ENCODE measurements at places on chromosomes 12 and 14.
A peak's percentile ranks its signal among the peaks of the same experiment; 100 is the strongest.

DNA sequence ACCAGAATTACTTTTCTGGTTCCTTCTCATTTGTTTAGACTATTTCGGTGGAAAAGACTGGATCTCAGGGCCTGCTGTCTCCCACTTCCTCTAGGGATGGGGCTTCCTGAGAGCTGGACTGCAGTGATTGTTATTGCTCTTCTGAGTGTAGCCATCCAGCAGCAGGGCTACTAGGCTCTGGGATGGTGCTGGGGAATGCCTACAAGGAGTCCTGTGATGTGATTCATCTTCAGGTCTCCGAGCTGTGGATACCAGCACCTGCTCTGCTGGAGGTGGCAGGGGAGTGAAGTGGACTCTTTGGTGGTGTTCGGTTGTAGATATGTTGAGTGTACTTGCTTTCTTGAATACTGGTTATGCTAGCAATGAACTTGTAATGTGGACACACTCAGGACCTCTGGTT is 42.7 kb downstream of the AEBP2 start:
- no peak for DNase-seq

GRCh38 chr14:50967103-50967502 is 22.8 kb upstream of the PYGL start:
- DNase-seq: no peak

- DNase-seq: no peak
These were observed 1.9 kb upstream of the TSPAN9 start for GRCh38 chr12:3075315-3075714.

DNA sequence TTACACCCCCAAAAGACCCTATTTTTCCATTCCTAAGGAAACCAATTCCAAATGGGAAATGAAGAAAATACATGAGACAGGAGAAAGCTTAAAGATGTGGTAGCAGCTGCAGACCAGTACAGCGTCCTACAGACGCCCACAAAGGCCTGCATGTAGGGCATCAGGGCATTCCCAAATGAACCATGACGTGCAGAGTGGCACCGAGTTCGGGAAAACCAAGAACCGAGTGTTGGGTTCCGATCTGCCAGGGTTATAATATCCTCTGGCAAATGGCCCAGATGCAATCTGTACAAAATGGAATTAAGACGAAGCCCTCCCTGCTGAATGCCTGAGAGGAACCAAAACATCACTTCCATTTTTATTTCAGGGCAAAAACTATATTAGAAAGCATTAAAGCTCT is 34.4 kb upstream of the SELPLG start:
- DNase-seq: no peak

DNA sequence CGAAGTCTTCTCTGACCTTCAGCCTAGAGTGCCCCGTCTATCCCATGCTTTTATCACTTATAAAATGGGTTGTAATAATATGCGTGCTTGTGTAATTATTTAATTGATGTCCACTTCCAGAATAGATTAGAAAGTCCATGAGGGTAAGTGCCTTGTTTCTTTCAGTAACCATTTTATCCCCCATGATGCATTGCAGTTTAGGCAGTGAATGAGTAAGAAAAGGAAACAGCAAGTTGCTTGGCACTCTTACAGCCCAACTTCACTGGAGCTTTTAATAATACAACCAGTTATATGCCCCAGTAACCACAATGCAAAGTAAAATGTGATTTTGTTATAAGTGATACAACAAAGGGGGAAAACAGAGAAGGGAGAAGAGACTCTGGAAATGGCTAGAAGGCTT is 287.3 kb downstream of the MED13L start:
- no peak for DNase-seq

DNA sequence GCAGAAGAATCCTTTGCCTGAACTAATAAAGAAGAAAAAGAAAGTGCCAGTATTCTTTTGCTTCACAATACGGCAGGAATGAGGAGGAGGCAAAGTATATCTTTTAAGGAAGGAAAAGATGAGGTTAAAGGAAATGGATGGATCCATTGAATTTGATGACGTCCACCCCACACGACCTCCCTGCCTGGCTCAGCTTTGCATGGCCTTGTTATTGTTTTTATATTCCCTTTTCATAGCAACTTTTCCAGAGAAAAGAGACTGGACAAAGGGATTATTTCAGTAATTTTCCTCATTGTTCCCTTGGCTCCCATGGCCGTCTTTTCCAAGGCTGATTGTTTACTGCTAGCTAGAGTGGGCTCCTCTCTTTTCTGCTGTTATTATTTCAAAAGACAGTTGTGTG is 123.2 kb upstream of the SEL1L start:
- no peak for DNase-seq

GRCh38 chr12:130537051-130537450 is 179.0 kb downstream of the RIMBP2 start:
- DNase-seq: no peak

DNA sequence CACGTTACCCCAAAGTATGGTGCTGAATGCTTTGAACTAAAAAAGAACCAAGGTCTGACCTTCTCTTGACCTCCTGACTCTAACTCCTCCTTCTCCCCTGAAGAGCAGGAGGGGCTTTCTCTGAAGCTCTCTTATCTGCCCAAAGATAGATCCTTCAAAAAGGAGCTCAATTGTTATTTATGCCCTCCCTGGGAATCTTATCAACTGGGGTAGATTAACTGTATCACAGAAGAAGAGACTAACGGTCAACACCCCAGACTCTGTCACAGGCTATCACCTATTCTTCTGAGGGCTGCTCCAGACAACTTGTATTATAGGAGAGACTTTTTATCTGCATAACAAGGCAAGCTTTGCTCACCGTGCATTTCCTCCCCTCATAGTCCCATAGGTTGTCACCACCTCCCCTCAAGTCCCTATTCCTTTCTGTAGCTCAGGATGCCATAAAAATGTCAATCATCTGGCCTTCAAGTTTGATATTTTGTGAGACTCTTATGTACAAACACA is 86.6 kb downstream of the PAPLN start:
- no peak for DNase-seq

- no peak for DNase-seq
These were observed 745.5 kb downstream of the TMTC2 start for GRCh38 chr12:83432176-83432719.

DNA sequence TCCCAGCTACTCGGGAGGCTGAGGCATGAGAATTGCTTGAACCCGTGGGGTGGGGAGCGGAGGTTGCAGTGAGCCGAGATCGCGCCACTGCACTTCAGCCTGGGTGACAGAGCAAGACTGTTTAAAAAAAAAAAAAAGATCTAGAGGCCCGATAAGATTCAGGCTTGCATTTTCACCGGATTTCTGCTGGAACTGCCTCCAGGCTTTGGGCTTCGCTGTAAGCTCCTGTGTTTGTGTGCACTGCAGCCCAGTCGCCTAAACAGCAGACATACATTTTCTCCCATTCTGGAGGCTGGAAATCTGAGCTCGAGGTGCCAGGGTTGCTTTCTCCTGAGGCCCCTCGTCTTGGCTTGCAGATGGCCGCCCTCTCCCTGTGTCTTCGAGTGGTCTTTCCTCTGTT is 12.2 kb downstream of the BRI3BP start:
- no peak for DNase-seq

- DNase-seq: no peak
These were observed 44.2 kb downstream of the OTOGL start for GRCh38 chr12:80143537-80143936.

GRCh38 chr12:24135158-24135850 is 185.8 kb upstream of the SOX5 start:
- DNase-seq: no peak

DNA sequence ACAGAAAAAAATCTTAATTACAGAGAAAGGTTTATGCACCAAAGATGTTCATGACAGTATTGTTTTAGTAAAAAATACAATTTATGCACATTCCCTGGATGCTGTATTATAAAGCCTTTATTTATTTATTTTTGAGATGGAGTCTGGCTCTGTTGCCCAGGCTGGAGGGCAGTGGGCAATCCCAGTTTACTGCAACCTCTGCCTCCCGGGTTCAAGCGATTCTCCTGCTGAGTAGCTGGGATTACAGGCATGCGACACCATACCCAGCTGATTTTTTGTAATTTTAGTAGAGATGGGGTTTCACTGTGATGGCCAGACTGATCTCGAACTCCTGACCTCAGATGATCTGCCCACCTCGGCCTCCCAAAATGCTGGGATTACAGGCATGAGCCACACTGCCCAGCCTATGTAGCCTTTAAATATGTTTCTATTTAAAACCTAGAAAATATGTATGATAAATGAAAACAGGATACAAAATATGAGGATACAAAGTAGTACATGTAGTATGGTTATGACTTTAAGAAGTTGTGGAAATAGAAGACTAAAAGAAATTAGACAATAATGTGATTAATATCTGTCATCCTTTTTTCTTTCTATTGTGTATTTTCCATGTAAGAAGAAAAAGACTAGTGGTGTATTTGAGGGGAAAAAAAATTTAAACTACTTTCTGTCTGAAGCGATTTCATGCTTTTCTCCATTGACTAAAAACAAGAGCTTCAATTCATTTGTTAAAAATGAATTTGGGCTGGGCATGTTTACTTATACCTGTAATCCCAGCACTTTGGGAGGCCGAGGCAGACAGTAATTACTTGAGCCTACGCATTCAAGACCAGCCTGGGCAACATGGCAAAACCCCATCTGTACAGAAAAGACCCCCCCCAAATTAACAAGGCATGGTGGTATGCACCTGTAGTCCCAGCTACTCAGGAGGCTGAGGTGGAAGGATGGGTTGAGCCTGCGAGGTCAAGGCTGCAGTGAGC is 13.1 kb downstream of the ATF1 start:
- DNase-seq: no peak

DNA sequence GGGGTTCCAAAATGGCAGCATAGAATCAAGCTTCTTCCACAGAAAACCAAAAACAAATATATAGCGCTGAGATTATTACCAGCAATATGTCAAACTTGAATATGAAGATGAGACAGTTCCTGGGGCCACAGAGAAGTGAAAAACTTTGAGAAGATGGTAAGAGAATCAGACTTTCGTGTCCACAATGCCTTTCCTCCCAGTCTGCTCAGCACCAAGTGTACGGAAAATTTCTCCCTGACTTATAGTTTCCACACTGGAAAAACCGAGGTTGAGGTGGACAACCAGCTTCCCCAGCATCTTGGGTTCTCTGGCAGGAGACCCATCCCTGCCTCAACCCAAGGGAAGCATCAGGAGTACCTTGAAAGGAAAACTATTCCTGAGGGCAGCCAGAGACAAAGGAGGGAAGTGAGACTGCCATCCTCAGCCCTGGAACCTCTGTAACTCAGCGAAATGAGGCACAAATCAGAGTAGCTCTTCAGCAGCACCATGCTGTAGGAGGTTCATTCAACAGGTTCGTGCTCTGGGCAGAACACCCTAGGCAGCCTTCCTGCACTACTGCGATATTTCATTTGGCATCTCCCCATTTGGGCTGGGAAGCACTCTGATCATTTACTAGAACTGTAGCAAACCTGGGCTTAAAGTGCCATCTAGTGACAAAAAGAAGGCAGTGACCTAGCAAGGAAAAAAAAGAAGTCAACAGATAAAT is 52.4 kb upstream of the CAPRIN2 start:
- DNase-seq: no peak

- DNase-seq: no peak
These were observed 15.0 kb downstream of the OXA1L start for GRCh38 chr14:22781301-22781991.

DNA sequence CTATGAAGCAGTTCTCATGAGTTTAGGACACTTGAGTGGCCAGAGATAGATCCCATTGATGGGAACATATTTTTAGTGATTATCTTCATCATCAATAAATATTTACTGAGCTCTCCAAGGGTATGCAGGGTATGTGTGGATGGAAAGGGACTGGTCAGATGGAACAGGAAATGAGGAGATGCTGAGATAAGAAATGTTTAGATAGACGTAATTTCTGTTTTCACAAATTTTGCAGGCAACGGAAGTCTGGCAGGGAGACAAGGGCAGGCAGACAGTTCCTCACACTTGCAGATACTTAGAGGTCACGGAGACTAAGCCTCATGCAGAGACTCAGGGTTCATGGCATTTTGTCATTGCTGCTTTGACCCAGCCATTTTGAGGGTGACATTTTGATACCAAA is 24.3 kb downstream of the BCL2L14 start:
- DNase-seq: no peak

- no peak for DNase-seq
These were observed 1046.9 kb upstream of the FLRT2 start for GRCh38 chr14:84483072-84483420.

DNA sequence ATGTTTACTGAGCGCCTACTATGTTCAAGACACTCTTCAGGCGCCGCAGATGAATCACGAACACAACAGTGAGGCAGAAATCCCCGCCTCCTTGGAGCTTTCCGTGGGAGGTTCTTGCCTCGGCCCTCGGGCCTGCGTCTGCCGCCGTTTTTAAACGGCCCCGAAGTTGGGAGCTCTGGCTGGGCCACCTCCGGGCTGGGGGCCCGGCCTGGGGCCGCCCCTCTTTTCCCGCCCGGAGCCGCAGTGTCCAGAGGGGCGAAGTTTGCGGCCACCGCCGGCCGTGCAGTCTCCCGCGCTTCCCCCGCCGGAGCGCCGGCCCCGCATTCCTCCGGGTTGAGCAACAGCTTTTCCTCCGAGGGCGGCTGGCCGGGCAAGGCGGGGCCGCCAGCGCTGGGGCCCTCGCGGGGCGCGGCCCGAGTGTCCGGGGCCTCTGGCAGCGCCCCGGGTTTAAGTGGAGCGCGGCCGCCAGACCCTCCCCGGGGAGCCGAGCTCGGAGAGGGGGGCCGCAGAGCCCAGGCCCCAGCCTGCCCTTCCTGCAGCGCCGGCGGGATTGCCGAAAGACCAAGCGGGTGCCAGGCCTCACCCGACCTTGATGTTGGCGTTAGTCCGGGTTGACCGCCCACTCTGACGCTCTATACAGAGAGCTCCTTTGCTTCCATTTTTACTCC is 18.7 kb upstream of the CTDSP2 start:
- peak; percentile 37 for DNase-seq

- DNase-seq: no peak
These were observed 186.9 kb upstream of the PLEKHA5 start for GRCh38 chr12:18942669-18943068.

DNA sequence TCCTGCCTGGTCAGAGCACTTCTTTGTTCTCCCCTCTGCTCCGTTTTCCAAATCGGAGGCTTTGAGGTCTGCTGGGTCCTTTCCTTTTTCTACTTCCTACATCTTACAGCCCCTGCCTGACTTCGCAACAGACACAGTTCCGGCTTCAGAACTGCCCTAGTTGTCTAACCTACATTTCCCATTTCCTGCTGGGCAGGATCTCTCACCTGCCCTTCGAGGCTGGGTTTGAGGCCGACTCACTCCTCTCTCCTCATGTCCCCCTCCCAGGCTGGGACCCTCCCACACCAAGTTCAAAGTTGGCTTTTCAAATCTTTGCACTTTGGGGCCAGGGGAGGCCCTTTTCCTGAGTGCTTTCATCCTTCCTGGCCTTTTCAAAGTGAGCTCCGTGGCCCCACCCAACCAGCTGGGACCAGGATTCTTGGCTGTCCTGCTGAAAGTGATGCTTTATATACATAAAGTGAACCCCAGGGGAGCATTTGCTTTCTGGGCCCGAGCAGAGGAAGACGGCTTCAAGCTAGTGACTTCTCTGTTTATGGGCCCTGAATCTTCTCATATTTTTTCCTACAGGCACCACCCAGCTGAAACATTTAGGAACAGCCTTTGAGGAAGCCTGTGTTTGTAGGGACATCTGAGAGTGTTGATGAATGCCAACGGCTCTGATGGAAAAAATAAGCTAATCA is 281.0 kb upstream of the CRY1 start:
- no peak for DNase-seq

GRCh38 chr14:51922624-51923023 is 62.2 kb downstream of the GNG2 start:
- no peak for DNase-seq

Measured in stimulated activated CD4-positive, alpha-beta T cell treated with anti-CD3 and anti-CD28 coated beads, Interleukin-15, amount 100 ng/mL, for 48 hours (primary cell).